Stimulated activated CD4-positive, alpha-beta T cell treated with anti-CD3 and anti-CD28 coated beads, Interleukin-2, amount 100 ng/mL, for 4 hours (primary cell): ENCODE measurements at places on chromosomes 7 and 10.

GRCh38 chr10:117189557-117189956, 7.7 kb upstream of the KCNK18 start:
- no peak for DNase-seq

DNA sequence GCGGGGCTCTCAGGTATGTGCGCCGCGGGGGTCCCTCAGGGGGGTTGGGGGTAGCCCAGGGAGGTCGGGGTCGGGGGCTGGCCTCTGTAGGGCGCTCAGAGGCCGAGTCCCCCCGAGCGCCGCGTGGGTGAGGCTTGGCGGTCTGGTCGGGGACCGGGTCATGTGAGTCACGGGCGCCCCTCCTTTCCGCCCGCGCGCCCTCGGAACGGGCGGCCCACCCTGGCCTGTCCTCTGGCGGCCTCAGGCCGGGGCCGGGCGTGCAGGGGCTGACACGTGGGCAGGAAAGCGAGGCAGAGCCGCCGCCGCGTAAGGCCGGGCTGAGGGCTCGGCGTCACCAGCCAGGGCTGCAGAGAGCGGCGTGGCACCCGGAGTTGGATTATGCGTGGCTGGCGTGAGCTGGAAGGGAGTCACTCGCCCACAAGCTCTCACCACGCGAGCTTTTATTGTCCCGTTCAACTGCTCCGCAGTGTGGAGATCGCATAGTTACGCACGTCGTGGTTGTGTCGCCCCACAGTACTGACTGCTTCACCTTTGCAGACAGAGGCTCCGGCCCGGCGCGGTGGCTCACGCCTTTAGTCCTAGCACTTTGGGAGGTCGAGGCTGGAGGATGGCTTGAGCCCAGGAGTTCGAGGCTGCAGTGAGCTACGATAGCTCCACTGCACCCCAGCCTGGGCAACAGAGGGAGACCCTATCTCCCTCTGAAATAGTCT, 385 bp downstream of the SHLD2 start:
- peak; percentile 66 for DNase-seq

DNA sequence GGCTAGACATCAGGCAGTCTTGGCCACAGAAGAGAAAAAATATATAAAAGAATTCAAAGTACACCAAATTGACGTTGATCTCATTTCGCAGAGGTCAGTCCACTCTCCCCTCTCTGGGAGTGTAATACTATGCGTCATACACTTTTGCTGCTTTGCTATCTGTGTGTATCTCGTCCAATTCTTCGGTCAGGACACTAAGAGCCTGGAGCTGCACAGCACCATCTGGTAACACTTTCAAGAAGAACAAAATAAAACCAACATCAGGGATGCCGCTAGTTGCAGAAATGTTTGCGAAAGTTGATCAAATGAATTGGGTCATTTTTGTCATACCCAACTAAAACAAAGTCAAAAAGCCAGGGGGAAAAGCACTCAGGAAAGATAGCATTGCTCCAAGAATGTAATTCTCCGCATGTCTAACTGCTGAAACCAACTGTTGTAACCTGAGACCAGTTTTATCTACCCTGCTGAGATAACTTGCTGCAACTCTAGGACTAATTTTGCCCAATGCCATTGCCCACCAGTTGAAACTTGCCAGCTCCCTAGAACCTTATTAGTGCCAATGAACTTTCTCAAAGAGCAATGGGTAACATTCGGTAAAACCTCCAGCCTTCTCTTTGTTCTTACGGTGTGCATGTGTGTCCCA, 23.0 kb downstream of the TMEM176A start:
- no peak for DNase-seq

- DNase-seq: no peak
These were observed 464.0 kb downstream of the INHBA start for GRCh38 chr7:41238851-41239331.

DNA sequence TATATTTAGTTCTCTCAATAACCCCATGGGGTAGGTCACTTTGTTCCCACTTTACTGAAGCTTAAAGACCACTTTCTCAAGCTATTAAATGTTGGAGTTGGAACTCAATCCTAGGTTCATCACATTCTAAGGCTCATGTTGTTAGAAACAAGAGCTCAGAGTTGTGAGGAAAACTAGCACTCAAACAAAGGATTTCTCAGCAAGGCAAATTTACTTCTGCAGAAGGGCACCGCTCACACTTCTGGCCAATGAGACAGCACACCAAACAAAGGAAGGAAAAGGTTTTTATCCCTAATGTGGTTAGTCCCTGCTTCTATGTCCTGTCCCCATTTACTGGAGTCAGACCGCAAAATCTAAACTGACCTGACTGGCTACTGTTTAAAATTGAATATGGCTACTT, 214.6 kb upstream of the PHF14 start:
- no peak for DNase-seq

DNA sequence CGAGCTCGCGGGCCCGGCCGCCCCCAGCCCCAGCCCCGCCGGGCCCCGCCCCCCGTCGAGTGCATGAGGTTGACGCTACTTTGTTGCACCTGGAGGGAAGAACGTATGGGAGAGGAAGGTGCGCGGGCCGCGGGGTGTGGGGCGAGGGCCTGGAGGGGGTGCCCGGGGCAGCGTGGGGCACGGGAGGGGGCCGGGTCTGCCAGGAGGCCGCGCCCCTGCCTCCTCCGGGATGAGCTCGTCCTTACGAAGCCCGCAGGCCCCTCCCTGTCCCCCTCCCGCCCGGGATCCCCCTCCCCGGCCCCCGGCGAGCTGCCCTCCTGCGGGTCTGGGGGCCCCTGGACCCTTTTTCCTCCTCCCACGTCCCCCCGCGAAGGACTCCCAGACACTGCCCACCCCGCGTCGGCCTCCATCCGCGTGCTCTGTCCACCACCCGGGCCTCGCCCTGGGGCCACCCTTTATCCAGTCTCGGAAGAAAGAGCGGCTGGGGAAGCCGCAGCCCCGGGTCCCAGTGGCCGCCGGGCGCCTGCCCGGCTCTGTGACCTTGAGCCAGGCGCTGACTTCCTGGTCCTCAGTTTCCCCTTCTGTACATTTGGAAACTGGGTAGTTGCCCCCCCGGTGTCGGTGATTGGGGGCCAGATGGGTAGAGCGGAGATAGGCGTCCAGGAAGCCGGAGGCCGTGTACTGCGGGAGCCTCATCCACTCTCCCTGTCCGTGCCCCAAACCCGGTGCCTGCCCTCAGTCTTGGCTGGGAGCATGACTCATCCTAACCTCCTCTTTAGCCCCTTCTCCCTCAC, 521 bp downstream of the LIMK1 start:
- DNase-seq: no peak

- DNase-seq: no peak
These were observed 25.7 kb downstream of the PRKAG2 start for GRCh38 chr7:151851145-151851751.

DNA sequence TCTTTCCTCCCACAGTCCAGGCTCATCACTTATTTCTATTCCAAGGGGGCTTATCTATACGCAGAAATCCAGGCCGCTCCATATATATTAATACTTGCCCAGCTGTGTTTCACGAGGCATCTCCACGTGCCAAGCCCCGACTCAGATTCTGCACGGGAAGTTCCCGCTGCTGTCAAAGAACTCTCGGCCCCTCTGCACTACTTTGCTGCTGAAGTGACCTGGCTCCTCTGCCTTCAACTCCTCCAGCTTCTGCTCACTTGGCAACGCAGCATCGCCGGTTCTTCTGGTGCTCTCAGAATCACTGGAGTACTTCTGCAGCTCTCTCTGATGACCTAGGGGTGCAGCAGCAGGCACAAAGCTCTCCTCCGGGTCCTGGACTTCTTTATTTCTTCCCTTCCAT, 9.7 kb upstream of the CHST12 start:
- DNase-seq: no peak

GRCh38 chr7:39083781-39084180, 106.1 kb downstream of the POU6F2 start:
- DNase-seq: no peak

DNA sequence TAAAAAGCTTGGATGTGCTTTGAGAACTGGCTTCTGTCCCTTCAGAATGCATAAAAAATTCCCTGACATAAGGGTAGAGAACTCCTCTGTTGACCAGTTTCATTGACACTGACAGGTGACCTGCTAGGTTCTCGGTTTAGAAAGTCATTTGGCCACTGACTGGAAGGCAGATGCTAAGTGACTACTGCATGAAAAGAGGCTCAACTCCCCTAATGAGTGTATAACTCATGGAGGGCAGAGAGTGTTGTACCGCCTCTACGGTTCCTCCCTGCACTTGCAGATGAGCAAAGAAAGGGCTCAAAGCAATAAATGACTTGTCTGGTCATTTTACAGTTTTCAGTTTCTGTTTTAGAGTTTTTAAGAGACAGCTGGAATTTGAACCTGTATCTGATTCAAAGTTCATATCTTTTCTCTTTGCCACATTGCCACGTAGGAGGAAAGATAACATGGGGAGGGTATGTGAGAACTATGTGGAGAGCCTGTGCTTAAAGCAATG, 2.9 kb upstream of the FGL2 start:
- no peak for DNase-seq

DNA sequence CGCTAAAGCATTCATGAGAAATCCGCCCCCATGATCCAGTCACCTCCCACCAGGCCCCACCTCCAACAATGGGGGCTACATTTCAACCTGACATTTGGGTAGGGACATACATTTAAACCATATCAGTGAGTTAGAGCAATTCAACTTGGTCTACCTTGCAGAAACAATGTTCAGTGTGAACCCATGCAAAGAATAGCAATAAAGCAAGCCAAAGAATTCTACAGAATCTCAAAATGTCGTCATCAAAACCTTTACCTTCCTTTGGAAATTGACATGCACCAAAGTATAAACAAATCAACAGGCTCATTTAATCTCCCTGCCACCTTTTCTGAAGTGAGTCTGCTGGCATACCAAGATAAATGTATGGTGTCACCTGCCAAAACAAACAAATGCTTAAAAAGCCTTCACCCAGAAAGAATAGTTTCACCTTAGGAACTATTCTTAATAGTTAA, 68.8 kb upstream of the ABLIM1 start:
- DNase-seq: no peak

- DNase-seq: peak; percentile 34
These were observed 22.8 kb downstream of the RGR start for GRCh38 chr10:84267503-84268126.

- DNase-seq: no peak
These were observed 1.3 kb upstream of the PIP start for GRCh38 chr7:143130541-143130940.

DNA sequence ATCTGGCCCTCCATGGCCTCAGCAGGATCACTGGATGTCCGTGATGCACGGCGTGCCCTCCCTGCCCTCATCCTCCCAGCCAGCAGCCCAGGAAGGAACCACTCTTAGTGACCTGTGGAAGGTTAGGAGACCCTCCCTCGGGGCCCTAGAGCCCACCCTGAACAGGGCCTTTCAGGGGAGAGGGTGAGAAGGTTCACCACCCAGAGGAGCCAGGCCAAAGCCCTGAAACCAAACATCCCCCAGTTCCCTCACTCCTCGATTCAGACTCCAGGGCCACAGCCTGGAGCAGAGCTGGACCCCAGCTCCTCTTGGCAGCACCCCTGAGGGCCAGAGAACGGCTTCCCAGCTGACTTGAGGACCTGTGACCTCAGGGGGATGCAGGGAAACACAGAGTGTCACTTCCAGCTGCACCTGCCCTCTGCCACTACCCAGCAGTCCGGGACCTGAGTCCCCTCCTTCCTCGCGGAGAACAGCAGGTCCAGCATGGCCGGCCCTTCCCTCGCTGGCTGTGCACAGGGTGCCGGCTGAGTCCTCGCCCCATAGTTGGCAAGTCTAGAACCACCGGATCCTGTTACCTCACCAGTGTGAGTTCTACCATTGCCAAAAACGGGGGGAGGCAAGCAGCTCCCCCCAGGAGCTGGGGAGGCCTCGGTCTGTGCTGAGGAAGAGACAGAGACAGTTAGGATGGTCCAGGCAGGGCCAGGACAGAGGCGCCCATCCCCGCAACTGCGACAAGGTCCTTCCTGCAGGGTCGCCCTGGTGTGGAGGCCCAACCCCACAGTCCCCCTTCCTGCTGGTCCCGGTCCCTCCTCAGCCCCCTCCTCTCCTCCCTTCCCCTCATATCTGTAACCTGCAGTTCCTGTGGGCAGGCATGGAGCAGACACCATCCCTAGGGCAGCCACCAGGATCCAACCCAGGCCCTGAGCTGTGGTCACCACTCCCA, 158.6 kb downstream of the NRF1 start:
- no peak for DNase-seq

- no peak for DNase-seq
These were observed 17.9 kb downstream of the RPP30 start for GRCh38 chr10:90889636-90890035.

DNA sequence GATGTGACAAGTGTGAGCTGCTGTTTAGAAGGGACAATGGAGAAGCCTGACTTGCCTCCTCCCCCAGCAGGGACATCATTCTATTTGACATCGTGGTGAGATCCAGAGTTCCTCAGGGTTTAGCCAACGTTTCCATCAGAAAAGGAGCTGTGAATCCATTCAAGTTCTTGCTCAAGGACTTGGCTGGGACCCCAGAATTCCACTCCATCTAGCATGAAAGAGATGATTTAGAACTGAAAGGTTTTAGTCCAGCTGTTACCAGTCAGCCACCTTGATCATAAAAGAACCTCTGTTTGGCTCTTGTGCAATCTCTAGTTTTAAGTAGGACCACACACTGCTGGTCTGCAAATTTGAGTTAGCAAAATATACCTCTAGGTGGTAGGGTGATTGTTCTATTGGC, 337.6 kb downstream of the FRMD4A start:
- no peak for DNase-seq

GRCh38 chr10:116450861-116451260, 23.2 kb downstream of the PNLIPRP3 start:
- DNase-seq: no peak

DNA sequence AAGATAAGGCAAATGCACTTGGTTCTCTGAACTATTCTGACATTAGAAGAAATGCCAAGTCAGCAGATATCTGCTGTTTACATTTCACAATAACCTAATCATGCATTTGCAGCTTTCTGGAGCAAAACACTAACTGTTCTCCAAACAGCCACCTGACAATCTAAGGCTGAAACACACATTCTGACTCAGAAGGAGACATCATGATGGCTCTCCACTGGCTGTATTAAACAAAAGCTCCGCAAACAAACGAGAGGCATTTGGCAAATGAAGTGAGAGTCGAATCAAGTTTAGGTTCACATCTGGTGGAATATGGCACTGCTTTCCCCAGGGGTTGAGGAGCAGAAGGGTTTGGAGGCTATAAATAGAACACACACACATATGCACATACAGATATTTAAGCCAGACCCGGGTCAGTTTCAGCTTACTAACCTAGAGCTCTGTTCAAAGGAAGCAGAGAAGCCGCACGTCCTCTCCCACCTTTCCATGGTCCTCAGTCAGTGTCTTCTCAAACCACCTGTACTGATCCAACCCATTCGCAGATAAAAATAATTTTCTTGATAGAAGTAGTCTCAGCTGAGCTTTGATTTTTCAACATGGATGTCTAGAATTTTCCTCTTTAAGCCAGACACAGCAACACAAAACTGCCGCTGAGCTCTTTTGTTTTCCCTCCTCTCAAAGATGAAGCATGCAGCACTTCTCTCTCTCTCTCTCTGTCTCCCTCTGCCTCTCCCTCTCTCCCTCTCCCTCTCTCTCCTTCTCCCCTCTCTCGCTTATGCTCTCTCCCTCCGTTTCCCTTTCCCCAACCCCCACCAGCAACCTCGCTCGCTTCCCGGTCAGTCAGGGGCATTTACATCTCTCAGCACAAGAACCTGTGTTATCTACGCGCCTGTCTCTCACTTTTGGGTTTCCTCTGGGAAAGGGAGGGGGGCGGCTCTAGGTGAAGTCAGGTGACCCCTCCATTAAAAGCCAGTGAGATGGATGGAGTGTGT, 682.8 kb downstream of the MAGI2 start:
- DNase-seq: no peak

- no peak for DNase-seq
These were observed 142.1 kb downstream of the CXCL12 start for GRCh38 chr10:44242826-44243225.
